ENCODE measurements at places on chromosomes 11 and 22.
A peak's percentile ranks its signal among the peaks of the same experiment; 100 is the strongest.

- no peak for DNase-seq
Observed at GRCh38 chr11:70942593-70942992, 309.8 kb downstream of the SHANK2 start.

DNA sequence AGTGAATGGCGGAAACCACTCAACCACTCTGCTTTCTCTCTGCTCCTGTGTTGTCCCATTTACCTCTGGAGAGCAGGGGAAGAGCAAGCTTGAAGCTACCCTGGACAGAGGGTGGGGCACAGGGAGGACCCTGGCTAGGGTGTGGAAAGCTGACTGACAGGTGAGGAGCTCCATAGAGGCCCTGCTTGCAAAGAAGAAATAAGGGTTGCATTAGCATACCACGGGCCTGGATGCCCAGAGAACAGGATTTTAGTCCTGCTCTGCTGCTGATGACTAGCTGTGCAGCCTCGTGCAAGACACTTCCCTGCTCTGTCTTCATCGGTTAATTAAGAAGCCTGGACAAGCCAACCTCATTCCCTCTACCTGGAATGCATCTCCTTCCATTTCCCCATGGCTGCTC, 135.0 kb downstream of the BUD13 start:
- no peak for DNase-seq

- no peak for DNase-seq
Observed at GRCh38 chr11:20873054-20873453, 203.7 kb downstream of the NELL1 start.

DNA sequence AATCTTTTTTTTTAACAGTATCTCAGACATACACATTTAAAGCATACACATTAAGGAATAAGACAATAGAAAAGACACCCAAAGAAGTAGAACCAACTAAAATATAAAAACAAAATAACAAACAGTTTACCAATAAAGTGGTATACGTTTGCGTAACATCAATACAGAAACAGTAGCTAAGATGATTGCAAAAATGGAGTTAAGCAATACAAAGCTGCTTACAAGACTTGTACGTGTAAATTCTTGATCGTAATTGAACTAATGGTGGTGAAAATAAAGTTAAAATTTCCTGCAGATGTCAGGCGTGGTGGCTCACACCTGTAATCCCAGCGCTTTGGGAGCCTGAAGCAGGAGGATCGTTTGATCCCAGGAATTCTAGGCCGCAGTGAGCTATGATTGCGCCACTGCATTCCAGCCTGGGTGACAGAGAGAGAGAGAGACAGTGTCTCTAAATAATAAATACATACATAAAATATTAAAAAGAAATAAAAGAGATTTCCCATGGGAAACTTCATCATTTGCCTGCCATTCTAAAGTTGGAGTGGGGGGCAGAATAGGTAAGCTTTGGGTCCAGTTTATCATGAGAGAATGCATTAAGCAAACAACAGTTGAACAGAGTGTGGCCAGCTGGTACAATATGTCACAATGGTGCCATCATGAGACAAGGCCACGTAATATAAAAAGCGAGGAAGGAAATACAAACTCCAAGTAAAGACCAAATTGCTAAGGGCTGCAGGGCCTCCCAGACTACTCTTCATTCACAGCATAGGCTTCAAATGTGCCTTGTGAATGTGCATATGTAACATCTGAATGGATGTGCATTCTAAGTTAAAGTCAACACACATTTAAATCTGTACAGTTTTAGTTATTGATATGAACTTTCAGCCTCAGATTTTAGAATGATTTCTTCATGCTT, 38.9 kb upstream of the EED start:
- DNase-seq, result no peak

GRCh38 chr11:79720115-79720514, 279.3 kb upstream of the TENM4 start:
- DNase-seq, result no peak

DNA sequence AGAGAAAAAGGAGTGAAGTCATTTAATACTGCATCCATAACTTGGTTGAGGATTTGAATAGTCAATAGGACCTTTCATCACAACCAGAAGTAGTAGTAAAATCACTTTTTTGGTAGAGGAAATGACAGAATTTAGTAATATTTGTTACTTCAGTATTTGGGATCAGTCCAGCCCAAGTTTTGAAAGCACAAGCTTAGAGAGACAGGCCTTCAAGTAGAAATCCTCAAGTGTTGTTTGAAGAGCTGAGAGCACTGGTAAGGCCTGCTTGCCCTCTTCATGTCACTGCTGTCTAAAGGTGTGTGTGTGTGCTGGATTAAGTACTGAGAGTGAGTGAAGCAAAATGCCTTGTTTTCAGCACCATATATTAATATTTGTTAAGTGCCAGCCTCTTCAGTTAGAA, 137.3 kb downstream of the WNT11 start:
- no peak for DNase-seq

GRCh38 chr11:910044-910588, 494 bp downstream of the CHID1 start:
- no peak for DNase-seq

DNA sequence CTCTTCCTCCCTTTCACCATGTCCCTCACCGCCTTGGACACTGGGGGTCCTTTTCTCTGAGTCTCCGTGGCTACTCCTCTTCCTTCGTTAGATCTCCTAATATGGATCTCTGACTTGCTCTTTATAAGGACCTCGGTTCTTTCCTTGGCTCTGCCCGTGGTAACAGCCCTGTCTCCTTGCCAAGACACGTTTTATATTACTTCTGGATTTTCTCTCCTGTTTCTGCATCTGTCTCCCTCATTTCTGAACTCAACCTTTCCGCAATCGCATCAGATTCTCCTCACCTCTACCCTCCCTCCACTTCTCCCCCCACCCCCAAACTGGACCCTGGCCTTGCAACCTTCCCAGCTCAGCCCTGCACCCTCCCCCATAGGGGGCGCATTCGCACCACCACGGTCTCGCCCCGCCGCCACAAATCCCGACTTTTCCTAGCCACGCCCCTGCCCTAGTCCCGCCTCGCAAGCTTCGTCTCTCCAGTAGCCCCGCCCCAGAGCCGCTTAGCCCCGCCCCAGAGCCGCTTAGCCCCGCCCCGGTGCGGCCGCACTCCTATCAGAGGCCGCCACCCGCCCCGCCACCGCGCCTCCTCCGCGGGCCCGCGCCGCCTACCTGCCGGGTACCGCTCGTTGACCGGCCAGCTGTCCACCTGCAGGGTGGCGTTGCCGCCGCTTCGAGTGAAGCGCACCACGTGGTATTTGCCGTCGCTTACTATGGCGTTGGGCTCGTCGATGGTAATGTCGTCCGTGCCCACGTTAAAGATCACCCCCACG, 39.0 kb downstream of the SLC22A12 start:
- peak; percentile 69 for DNase-seq

- no peak for DNase-seq
Observed at GRCh38 chr11:134562941-134563471, 151.0 kb upstream of the B3GAT1 start.

DNA sequence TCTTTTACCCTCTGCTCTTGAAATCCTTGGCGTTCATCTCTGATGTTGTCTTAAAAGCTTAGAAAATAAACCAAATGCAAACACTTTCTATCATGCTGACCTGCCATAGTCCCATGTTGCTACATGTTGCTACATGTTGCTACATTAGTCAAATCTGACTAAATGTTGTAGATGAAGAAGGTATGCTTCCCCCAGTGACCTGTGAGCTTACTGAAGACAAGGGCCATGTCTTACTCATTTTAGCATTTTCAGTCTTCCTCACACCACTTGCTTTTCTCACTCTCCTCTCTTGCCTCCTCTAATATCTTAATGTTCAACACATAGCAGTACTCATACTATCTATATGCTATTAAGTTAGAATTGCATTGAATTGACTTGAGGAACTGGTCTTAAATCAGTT, 346.4 kb upstream of the MTNR1B start:
- no peak for DNase-seq

- DNase-seq, result no peak
Observed at GRCh38 chr11:134741453-134742223, 329.6 kb upstream of the B3GAT1 start.

- DNase-seq, result no peak
Observed at GRCh38 chr11:63243533-63243932, at the start of gene SLC22A25. Gene SLC22A25 (minus strand): TSS chr11:63243599. CDS start chr11:63229652, 13,947 bp downstream.
